Posterior cingulate gyrus (tissue), 11 donors: ENCODE measurements at places on chromosomes 1 and 21.

DNA sequence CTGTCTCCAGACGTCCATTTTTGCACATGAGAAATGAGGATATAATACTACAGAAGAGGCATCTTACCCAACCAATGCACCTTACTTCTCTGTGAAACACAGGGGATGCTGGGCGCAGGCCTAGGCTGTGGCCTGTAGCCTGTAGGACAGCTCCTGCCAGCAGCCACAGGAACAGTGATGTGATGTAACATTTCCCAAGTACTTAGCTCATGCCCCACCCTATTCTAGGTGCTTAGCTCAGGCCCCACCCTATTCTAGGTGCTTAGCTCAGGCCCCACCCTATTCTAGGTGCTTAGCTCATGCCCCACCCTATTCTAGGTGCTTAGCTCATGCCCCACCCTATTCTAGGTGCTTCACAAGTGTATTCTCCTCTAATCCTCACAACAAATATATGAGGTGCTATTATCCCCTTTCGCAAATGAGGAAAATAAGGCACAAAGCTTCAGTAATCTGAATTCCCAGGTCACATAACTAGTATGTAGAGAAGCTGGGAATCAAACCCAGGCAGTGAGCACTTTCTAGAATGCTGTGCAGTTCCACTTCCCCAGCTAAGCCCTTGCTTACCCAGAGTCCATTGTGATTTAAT lies 4.6 kb upstream of the NAXE start:
- DNase-seq, result no peak

DNA sequence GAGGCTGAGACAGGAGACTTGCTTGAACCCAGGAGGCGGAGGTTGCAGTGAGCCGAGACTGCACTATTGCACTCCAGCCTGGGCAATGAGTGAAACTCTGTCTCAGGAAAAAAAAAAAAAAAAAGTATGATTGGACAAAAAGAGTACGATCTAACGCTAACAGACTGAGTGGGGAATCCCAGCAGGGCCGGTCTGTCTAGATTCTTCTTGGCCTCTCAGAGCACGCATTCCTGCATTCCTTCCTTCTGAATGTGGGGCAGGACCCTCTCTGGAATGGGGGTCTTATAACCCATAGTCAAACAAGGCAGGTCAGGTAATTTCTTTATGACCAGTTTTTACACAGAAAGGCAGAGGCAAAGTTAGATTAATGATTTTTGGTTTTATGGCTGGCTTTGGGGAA lies 92.0 kb upstream of the PPM1J start:
- DNase-seq, result no peak

GRCh38 chr1:154221278-154222001 lies 685 bp downstream of the UBAP2L start:
- DNase-seq, result peak; percentile 41

- DNase-seq, result no peak
Observed at GRCh38 chr1:229229137-229229720, 41.7 kb upstream of the RAB4A start.

- no peak for DNase-seq
Observed at GRCh38 chr1:10890491-10891071, 94.1 kb upstream of the CASZ1 start.

- DNase-seq, result no peak
Observed at GRCh38 chr1:46483589-46483988, 6.0 kb upstream of the DMBX1 start.

DNA sequence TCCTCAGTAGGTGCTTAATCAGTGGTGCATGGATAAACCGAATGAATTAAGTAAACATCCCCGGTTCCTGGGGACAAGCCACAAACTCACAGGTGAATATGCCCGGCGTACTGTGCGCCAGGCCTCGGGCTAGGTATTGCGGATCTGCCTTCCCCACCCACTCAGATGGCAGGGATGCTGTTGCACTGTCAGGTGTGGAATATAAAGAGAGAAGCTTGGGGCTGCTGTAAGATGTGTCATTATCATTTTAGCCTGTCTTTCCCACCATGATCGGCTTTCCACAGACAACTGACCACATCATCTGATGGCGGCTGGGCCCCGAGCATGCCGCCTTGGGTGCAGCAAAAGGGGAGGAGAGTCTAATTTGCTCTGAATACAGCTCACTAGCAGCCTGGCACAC lies 45.4 kb upstream of the LRP8 start:
- peak; percentile 13 for DNase-seq

DNA sequence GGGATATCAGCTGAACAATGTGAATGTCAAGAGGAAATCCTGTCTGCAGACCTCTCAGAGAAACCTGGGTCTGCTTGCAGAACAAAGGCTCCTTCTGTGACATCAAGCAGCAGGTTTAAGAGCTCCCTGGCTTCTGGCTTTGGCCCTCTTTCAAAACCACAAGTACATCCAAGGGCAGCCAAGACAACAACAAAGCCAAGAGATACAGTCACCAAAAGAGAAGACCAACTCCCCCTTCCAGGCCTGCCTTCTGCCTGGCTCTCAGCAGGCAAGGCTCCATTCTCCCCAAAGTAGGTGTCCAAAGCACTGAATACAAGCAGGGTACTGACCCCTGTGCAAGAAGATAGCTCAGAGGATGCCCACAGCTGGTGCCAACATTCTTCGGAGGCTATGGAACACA lies 11.5 kb downstream of the BCAR3 start:
- DNase-seq, result no peak

GRCh38 chr1:67753776-67754525 lies 69.0 kb downstream of the GADD45A start:
- no peak for DNase-seq

DNA sequence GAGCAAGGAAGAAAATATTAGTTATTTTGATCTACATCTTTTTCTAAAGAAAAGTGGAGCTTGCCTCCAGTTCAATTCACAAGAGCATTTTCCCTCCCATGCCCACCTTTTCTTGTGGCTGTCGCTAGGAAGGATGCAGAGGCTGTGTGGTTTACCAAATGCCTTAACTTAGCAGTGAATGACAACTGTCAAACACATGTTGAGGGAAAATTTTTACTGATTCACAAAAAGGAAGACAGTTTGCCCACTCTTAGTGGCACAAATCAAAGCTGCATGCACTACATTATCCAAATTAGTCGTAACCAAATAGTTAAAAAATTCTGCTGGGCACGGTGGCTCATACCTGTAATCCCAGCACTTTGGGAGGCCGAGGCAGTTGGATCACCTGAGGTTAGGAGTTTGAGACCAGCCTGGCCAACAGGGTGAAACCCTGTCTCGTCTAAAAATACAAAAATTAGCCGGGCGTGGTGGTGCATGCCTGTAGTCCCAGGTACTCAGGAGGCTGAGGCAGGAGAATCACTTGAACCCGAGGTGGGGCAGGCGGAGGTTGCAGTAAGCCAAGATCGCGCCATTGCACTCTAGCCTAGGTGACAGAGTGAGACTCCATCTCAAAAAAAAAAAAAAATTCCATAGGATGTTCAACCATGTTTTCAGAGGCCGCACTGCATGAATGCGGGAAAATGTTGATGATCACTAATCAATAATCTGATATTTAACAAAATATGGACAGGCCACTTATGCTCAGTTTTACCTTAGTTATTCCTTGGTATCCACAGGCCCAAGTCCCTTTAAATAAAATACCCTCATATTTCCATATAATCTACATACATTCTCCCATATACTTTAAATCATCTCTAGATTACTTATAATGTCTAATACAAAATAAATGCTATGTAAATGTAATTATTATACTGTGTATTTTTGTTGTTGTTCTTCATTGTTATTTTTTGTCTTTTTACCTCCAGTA lies 9.0 kb downstream of the COX20 start:
- DNase-seq, result no peak

GRCh38 chr1:13921190-13921589 lies 221.2 kb downstream of the PRDM2 start:
- DNase-seq, result no peak

DNA sequence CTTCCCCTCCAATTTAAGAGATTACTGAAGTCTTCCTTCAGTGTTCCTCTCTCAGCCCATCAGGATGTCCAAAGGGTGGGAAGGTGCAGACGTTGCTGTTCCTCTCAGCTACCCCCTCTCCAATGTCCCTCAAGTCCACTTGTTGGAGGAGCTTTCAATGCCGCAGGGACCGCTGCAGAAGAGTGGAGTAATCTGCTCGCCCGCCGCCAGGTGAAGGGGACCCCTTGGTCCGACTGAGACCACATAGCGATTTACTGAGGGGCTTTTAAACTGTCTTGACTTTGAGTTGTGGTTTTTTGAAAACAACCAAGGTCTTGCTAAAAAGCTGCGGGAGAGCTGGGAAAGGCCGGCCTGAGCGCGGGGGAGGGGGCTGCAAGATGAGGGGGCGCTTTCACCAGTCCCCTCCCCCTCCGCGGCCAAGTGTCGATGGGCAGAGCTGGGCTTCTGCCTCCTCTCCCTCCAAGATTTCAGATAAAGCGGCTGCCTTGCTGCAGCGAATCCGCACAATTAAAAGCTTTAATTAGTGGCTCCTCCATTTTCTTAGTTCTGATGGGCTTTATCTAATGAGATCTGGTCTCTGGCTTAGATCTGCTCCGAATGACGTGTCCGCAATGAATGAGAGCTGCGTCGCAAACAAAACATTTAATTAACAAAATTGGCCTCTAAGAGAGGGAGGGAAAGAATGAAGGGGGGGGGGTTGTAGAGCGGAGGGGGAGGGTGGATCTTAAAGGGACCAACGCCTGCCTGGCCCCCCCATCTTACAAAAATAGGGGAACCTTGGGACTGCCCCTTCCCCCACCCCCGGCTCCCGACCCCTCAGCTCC lies 5.9 kb downstream of the LMO4 start:
- no peak for DNase-seq

DNA sequence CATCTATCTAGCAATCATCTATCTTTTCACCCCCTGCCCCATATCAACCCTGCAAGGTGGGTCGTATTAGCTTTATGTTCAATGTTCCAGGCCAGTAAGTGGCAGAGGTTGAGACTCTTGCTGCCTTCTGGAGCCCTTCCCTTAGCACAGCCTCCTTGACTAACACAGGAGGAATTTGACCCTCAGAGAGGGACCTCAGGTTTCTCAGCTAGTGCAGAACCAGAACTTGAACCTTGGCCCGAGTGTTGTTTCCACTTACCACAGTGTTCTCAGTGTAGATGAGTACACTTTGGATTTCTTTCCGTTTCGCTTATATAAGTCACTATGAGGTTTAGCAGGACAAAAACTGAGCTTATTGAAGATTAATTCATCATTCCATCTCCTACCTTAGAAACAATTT lies 11.1 kb upstream of the ATF3 start:
- DNase-seq, result no peak

DNA sequence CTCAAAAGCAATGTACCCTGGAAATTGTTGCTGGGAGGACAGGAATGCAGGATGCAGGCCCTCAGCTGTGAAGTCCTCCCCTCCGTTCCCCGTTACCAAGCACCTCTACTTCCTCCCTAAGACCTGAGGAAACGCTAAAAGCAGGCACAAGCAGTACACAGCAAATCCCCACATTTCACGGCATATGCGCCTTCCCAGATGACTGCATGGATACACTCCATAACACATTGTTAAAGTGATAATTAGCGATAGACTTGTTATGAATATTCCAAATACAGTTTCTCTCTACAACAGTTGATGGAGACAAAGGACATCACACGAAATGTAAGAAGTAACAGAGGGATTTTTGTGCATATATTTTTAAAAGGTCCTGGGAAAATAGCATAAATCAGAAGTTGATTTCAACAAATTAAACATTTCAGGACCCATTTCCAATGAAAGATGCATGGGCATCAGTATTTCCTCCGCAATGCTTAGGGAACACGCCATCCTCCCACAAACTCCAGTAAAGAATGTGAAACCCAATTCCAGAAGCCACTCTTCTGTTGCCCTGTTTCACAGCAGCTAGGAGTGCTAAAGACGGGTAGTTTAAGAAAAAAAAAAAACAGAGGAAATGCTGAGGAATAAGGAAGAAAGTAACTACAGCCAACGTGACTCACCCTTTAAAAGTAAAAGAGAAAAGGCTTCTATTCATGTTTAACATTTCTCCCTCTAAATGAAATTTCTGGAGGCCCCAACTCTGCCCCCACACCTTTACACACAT lies 75.5 kb downstream of the HIVEP3 start:
- no peak for DNase-seq

DNA sequence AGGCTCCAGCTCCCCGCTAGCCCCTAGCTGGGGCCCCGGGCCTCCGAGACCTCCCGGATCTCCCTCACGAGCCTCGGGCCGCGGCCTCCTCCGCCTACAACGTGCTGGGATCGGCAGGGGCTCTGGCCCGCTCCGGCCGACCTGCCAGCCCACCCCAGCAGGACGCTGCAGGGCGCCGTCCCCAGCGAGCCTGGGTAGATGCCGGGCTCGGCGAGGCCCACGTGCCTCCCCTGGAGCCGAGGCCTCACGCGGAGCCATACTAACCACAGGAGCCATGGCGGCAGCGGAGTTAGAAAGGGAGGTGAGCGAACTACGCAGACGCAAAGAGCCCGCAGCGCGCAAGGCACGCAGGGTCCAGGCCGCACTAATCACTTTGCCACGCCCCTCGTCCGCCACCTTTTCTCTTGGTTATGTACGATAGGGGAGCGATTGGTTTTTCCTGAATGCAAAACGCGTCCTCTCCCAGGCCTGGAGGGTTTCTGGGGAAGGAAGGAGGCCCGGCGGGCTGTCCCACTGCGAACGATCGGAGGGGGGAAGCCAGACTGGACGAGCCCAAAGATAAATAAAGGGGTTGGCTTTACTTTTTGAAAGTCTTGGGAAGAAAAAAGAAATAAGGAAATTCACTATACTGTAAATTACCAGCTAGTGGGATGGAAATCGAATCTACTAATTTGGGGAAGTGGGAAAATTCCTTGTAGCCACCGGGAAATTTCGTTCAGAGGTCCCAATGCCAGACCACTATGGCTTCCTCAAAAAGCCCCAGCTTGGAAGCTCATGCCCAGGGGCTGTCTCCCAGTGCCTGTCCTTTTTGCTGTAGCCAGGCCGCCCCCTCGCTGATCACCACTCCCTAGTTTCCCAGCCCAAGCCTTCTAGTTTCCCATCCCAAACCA lies at the start of gene RPL22:
Gene RPL22, minus strand, starts transcription at position 298 of the 890 bp plus-strand sequence. Its CDS starts 22 bp downstream, at position 276.
- DNase-seq, result peak; percentile 98
